ENCODE measurements at places on chromosomes 6 and 20.

DNA sequence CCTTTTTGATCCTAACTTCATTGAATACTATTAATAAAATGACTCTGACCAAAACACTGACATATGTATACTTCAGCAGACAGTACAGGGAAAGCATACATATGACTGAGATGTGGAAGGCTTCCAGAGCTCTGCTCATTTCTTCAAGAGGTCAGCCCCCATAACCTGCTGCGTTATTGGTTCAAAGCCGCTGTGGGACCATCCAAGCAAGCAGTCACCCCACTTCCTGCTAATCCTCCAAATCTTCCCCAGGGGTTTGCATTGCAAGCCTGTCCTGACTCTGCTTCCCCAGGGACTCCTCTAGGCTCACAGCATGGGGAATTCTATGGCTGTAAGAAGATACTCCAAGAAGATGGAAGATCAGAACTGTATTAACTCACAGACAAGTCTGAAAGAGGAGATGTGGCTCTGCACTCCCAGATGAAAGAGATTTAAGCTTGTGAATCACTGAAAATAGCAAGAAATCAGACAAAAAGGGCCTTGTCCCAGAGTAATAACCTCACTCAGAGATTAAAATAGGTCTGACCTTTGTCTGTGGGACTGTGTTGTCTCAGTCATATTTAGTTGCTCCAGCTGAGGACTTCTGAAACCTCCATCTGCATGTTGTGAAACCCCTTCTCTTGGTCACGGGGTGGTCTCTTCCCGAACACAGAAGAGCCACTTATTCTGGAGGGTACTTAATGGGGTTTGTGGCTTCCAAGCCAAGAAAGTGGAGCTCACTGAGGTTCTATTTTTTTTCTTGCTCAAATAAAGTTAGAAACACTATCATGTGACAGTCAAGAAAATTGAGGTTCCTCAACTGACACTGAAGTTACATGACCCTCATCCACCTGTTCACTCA is 101.5 kb upstream of the MARCKS start:
- no peak for DNase-seq

DNA sequence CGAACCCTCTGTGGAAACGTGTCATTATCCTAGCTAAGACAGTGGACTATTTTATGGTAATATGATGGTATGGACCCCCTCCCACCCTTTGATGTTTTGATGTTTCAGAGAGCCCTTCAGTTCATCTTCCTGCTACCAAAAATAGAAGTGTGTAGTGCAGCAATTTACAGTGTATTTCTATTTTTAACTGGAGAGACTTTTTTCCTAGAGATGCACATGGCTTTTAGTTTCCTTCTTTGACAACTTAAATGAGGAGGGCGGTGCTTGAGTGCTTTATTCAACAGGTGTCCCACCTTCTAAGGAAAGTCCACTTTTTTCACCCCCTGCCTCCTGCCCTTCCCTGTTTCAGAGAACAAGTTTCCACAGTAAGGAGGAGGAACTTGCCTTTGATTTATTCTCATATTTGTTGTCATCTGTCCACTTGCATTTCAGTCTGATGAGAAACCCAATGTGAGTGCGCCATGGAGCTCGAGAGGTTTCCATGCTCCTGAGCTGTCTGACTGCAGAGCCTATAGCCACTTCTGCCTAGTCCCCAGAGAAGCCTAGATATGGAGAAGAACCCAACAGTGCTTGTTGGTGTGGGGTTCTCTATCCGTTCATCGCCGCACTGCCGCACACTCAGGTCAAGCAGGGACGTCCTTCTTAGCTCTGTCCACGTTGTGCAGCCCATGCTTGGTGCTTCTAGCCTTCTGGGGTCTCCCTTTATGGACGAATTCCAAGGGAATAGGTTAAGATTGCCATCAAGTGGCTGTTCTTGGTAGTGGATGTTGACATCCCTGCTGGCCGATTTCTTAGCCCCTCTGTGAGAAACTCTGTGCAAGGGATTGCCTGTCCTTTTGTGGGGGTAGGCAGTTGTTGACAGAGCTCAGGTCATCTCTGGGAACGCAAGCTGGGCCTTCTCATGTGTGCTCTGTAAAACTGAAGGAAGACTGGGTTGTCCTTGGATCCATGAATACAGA is 144.2 kb downstream of the JARID2 start:
- DNase-seq, result no peak

DNA sequence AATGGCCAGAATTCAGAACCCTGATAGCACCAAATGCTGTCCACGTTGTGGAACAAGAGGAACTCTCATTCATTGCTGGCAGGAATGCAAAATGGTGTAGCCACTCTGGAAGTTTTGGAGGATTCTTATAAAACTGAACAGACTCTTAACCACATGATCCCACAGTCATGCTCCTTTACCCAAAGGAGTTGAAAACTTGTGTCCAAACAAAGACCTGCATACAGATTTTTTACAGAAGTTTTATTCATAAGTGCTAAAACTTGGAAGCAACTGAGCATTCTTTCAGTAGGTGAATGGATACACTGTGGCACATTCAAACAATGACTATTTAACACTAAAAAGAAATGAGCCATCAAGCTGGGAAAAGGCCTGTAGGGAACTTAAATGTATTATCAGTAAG is 32.5 kb downstream of the PREP start:
- no peak for DNase-seq

- DNase-seq, result no peak
Observed at GRCh38 chr6:36386495-36387439, 702 bp downstream of the ETV7 start.

- DNase-seq, result no peak
Observed at GRCh38 chr6:76818451-76818850, 644.8 kb downstream of the HTR1B start.

DNA sequence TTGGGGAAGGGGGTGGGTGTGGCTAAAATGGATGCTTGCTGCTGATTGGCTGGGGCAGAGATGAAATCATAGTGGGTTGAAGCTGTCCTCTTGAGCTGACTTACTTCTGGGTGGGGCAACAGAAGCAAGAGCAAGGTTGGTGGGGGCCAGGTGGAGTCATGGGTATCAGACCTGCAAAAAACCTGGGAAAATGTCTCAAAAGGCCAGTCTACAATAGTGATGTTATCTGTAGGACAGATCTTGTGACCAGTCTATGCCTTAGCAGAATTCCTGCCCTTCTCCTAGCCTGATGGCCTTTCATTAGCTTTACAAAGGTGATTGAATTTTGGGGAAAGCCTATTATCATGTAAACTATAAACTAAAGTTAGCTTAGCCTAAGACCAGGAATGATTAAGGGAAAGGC is 945.7 kb downstream of the KIF16B start:
- no peak for DNase-seq

DNA sequence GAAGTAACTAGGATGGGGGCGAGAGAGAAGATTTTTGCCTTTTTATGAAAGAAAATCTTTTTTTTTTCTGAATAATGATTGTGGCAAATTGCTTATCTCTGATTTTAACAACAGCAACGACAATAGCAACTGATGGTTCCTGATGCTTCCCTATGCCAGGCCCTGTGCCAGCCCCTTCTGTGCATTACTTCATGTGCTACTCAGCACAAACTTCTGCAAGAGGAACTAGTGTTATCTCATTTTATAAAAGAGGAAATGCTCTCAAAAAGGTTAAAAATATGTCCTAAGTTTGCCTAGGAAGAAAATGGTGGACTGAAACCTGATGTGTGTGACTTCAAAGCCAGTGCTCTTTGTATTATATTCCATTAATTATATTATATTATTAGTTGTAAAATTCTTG is 74.0 kb upstream of the RALGAPA2 start:
- peak; percentile 19 for DNase-seq

DNA sequence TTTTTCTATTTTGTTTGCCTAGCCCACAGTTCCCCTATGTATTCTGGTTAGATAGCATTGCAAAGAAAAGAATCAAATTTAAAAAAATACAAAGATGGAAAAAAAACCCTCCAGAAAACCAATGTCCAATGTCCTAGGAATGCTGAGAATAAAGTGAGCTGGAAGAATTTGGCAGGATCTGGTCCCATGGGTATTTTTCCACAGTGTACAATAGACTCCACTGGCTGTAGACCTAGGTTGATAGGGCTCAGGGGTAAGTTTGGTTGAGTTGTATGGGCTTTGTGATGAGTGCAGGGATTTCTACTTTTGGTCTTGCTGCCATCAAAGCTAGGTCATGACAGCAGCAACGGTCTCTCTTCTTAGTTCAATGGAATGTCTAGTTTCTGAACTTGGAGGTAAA is 41.5 kb downstream of the SLC22A2 start:
- no peak for DNase-seq

DNA sequence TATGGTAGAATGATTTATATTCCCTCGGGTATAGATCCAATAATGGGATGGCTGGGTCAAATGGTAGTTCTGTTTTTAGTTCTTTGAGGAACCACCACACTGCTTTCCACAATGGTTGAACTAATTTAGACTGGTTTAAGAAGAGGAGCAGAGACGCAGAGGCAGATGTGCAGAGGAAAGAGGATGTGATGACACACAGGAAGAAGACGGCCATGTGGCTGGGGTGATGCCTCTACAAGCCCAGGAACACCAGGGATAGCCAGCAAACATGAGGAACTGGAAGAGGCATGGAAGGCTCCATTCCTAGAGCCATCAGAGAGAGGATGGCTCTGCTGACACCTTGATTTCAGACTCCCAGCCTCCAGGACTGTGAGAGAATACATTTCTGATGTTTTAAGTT is 218.3 kb upstream of the DTNBP1 start:
- DNase-seq, result no peak

DNA sequence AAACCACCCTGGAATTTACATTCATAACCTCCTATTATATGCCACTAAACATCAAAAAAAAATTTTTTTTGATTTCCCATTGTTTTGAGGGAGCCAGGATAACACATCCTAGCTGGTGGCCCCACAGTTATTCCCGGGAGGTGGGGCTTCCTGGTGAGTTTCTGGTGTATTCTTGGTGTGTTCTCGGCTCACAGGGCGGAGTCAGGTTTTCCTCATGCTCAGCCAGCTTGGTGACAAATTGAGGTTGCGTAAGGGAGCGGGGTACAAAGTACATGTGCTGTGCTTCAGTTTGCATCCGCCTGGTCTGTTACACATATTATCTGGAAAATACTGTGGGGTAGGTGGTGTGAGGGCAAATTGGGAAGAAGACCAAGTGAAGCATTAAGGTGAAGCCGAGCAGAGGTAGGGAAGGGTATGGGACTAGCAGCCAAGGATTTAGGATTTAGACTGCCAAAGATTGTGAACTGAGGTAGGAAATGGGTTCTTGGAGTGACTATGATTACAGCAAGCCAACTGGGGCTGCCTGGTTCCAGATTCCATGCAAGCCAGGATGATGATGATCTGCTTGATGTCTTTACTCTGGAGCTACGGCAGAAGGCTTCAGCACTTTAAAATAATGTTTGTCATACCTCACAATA is 46.2 kb upstream of the EEF1A1 start:
- DNase-seq, result no peak

DNA sequence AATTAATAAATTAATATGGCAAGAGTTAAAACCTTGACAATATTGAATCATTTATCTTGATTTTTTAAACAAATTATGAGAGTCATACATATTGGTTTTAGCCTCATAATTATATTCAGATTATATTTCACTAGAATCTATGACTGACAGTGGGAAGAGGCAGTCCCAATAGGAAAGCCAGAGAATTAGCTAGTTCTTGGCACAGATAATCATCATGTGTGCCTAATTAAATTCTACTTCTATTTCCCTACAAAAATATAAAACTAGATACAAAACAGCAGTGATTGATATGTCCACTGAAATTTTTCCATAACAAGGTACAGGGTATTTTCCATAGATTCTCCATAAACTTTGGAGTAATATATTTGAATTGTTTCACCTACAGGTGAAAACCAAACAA is 38.6 kb downstream of the COL9A1 start:
- no peak for DNase-seq

DNA sequence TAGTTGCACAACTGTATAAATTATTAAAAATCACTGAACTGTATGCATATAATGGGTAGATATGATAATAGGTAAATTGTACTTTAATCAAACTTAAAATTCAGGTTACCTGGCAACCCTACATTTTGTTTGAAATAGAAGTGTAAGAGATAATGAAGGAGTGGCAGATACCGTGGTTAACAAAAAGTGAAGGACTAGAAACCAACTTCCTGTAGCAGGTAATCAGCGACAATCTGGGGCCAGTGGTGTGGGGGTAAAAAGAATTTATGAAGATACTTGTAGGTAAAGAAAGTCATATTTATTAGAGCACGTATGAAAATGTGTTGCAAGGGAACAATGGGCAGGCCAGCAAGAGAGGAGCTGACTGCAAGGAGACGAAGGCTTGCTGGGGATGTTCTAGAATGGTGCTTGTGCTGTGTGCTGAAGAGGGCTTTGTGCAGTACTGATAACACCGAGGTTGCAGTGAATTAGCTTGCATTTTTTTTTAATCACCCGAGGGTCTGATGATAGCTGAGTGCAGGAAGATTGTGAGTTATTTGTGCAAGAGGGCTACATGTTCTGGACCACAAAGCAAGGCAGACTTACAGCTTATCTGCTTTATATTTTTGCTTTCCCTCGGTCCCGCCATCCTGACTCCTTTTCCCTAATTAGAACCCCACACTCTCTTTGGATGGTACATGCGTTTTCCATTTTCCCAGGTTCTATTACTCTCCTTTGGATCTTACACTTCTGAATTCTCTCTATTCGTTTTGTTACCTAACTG is 4.6 kb upstream of the ENPP1 start:
- no peak for DNase-seq

GRCh38 chr20:47792021-47792618 is 6.8 kb upstream of the SULF2 start:
- no peak for DNase-seq

- no peak for DNase-seq
Observed at GRCh38 chr20:63688228-63689045, 8.0 kb upstream of the TNFRSF6B start.

DNA sequence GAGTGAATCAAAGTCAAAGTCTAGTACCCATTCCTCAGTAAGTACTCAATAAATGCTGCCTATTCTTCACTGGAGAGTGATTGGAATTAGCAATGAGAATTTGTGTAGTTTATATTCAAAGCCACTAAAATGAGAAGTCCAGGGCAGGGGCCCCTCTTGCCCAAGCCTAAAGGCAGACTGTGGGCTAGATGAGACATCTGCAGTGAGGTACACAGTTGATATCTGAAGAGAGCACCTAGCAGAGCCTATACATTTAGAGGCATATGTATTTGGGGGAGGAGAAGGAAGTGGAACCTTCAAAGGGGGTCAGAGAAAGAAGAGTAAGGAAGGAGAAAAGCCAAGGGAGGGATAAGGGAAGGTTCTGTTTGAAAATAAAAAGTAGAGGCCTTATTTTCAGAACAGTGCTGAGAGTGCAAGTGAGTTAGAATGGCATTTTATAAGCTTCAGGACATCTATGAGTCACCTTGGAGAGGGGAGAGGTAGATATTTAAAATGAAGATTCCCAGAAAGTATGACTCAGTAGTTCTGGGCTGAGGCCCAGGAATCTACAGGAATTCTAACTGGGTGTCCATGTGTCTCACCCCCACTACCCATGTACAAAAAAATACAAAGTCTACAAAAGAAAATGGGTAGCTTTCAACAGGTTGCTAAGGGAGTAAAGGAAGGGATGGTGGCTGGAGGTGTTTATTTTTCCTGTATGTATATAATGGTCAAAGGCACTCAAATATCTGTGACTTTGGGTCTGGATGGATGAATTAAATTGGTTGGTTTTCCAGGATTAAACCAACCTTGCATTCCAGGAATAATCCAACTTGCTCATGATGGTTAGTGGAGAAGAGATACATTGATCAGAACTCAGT is 135.1 kb downstream of the ZFP64 start:
- DNase-seq, result no peak

GRCh38 chr20:34747479-34747878 is 43.3 kb downstream of the TP53INP2 start:
- DNase-seq, result no peak

GRCh38 chr6:44404022-44404714 is 16.7 kb downstream of the CDC5L start:
- no peak for DNase-seq

All from putamen (tissue), 1 donor.